ENCODE measurements at places on chromosomes 7 and 10.

DNA sequence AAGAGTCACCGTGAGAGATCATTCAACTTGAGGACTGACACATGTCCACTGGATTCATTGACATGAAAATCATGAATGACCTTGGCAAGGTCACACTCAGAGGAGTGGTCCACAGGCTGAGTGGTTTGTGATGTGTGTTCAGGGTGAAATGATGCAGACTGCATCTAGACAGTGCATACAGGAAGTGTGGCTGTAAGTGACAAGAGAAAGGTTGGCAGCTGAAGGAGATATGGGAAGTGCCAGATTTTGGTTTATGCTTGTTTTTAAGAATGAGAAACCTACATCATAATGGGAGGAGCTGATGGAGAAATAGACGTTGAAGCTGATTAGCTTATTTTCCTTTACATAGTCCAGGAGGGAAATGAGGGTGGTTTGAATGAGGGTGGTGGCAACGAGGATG, 64.8 kb upstream of the VIPR2 start:
- no peak for DNase-seq

- DNase-seq: no peak
Observed at GRCh38 chr10:93465806-93466675, 16.1 kb downstream of the MYOF start.

GRCh38 chr7:50507898-50508470, 57.2 kb downstream of the DDC start:
- DNase-seq: no peak

- no peak for DNase-seq
Observed at GRCh38 chr7:98116656-98117461, 10.2 kb downstream of the LMTK2 start.

DNA sequence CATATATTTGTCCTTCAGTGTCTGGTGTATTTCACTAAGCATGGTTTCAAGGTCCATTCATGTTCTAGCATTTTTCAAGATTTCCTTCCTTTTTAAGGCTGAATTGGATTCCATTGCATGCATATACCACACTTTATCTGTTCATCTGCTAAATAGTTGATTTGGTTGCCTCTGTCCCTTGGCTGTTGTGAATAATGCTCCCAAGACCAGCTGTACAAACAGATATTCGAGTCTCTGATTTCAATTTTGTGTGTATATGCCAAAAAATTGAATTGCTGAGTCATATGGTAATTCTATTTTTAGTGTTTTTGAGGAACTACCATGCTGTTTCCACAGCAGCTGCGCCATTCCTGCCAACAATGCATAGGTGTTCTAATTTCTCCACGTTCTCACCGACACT, 216.4 kb downstream of the NRG3 start:
- DNase-seq: no peak

GRCh38 chr7:108004220-108005142, 1.5 kb upstream of the LAMB1 start:
- DNase-seq: no peak

GRCh38 chr10:28049286-28049685, 50.4 kb upstream of the ODAD2 start:
- DNase-seq: no peak

- DNase-seq: no peak
Observed at GRCh38 chr10:79406683-79407422, 38.6 kb downstream of the ZCCHC24 start.

DNA sequence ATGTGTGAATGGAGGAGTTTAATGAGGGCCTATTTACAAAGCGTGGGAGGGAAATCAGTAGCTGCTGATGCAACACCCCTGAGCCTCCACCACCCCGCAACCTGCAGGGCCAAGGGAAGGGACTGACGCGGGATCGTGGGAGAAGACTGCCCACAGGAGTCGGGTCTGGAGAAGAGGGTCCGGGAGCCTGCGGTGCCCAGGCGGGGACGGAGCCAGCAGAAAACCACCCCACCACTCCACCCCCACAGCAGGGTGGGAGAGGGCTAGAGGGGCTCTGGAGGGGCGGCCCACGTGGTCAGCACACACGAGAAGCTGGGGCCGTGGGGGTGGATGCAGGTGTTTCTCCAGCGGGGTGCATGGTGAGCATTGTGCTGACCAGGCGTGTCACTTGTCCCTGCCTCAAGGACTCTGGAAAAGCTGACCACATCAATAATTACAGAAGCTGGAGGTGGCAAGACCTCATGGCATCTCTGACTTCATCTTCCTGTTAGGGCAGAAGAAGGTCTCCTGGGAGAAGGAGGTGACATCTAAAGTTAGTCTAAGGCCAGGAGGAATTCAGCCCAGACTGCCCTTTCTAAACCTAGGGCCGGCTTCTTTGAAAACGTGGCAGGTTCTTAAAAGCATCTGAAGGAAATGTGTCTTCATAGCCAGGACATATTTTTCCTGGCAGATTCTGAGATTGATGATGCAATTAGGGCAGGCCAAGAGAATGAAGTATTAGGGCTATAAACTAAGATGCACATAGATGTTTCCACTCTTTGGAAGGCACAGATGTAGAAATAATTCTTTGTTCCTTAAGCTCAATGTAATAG, 150.9 kb downstream of the RGS10 start:
- no peak for DNase-seq

GRCh38 chr7:134367956-134368749, 51.4 kb upstream of the SLC35B4 start:
- no peak for DNase-seq

DNA sequence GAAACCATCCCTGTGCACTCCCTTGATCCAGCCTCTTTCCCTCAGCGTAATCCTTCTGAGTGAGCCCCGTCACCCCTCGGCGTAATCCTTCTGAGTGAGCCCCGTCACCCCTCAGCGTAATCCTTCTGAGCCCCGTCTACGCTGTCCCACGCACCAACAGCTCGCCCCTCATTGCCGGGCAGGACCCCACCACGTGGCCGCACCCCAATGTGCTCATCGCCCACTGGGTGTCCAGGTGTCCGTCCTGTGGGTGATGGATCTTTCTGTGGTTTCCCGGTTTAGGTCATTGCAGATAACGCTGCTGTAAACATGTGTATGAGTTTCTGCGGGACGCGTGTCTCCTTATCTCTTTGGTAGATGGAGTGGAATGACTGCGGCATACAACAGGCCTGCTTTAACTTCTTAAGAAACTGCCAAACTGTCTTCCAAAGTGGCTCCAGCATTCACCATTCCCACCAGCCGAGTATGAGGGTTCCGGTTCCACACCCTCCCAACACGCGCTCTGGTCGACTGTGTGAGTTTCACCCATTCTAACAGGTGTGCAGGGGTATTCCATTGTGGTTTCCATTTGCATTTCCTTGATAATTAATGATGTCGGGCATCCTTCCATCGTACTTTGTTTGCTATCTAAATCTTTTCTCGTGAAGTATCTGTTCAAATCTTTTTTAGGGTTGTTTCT, 42.1 kb upstream of the NKX6-2 start:
- no peak for DNase-seq

GRCh38 chr10:65313406-65313805, 1612.4 kb upstream of the LRRTM3 start:
- no peak for DNase-seq

DNA sequence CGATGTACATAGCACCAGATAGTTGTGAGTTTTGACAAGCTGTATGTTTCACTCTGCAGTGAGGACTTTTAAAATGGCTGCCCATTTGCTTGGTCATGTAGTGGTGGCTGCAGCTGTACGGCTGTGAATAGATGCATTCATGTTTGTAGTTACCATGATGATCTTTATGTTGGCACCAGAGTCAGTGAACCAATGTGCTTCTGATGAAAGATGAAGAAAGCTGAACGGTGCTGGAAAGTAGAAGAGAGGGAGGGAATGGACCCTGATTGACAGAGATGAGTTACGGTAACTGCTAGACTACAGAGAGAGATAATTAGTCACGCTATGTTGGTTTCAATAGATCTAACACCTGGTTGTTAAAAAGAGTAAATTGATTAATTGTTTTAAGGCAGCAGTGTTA, 256.8 kb downstream of the CELF2 start:
- DNase-seq: no peak

- DNase-seq: peak; percentile 6
Observed at GRCh38 chr10:60099998-60100747, 193.8 kb upstream of the CCDC6 start.

- DNase-seq: no peak
Observed at GRCh38 chr10:116608686-116609594, 11.8 kb upstream of the PNLIPRP2 start.

GRCh38 chr7:5709347-5709950, 72.0 kb downstream of the RNF216 start:
- DNase-seq: no peak

DNA sequence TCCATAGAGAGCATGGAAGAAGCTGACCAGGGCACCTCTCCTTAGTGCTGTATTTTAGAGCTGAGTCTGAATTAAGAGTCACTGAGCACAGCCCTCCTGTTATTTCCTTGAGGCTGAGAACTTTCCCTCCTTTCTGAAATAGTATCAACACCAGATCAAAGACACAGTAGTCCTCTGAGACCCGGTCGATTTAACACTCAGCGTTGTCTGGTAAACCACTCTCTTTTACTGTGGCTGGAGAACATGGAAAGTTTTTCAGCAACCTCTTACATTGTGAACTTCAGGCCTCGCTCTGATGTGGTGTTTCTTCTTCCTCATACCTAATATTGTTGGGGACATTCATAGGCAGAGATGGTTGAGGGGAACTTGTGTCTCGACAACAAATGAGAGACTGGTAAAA, 202.0 kb upstream of the MTPN start:
- no peak for DNase-seq

DNA sequence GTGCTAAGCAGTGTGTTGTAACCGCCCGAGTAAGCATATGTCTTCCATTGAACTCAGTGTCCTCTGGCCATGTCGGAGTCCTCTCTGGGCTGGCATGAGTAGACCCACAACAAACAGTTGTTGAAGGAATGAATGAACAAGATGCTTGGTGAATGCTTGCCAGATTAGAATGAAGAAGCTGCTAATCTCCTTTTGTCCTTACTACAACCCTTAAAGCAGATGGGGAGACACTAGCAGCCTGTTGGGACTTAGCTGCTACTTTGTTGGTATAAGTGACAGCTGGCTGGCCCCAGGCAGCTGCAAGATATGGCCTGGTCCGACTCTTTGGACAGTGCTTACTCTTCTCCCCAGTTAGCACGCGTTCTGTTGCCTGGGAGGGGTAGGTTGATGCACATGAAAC, 370.1 kb downstream of the RPS24 start:
- no peak for DNase-seq

Measured in CD4-positive, alpha-beta T cell treated with Interleukin-6 for 4 hours (primary cell).